SK-N-SH treated with all-trans-retinoic acid at 6 μM for 48 hours (cell line): ENCODE measurements at places on chromosomes 1 and 21.

DNA sequence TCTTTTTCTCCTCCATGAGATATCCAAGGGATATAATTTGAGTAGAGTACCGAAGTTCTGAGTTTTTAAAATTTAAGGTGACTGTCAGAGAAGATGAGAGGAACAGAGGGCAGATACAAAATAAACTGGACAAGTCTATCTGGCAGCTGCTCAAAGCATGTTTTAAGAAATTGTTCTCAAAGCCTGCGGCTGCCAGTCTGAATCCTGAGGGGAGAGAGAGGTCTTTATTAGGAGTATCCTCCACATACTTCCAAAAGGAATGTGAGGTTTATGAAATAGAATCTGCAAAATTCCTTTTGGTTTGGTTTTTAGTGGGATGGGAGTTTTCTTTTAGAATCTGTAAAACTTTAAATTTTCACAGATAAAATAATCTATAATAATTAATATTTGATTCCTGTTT, 41.3 kb downstream of the TTC13 start:
- ATAC-seq, result no peak

GRCh38 chr1:219359126-219359525, 185.4 kb downstream of the LYPLAL1 start:
- no peak for ATAC-seq

- peak; percentile 62 for ATAC-seq
Observed at GRCh38 chr1:243213045-243213787, 41.9 kb downstream of the CEP170 start.

- ATAC-seq, result peak; percentile 70
Observed at GRCh38 chr21:44927587-44928461, 7.1 kb upstream of the ITGB2 start.

DNA sequence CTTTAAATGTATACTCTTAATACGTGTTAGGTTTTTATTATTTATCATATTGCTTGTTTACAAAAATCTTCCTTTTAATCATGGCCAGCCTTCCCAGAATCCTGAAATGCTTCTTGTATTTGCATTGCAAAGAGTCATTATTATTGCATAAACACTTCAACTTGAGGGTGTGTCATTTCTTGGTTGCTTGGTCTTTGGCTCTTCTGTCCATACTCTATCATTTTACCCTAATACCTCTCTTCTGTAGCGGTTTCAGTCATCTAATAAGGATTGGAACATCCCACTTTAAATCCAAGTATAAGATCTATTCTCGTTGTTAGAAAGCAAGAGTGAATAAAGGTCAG, 200.6 kb upstream of the CACYBP start:
- no peak for ATAC-seq

- ATAC-seq, result peak; percentile 79
Observed at GRCh38 chr1:205488074-205488723, 16.3 kb upstream of the CDK18 start.

DNA sequence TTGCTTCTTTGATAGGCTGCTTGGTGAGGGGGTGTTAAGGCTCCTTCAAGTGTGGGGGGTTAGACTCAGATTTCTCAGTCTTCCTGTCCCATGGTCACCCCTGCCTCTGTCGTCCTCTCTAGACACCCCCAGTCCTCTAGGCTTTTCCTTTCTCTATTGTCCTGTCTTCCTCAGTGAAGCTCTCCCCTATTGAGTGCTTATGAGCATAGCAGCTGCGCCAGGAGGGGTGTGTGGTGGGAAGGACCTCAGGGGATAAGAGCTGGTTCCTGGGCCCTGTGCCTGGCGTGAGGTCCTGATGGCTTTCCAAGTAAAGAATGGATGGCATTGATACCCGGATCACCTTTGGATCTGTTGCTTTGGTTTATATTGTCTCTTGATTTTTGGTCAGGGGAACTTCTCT, 69.1 kb downstream of the DIP2A start:
- ATAC-seq, result no peak

DNA sequence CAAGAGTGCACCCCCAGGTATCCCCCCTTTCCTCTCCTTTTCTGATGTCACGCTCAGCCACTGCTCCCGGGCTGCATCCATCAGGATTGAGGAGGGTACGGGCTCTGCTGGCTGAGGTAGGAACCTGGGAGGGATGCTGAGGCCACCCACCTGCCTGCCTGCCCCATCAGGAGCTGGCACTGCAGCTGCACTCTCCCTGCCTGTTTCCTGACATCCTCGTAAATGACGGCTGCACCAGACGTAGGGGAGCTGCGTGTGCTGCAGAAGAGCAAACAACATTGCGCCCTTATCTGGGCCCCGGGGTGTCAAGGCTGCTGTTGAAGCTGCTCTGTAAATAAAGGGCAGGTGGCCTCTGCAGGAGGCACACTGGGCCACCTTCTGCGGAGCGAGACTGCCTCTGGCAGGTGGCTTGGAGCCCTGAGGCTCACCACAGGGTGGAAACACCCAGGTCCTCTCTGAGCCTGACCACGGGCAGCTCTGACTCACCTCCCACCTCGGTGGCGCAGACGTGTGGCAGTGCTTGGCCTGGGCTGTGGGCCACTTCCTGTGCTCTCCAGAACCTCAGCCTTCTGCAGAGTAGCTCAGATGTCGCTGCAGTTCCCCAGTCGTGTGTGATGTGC, 30.9 kb downstream of the SNAP47 start:
- peak; percentile 42 for ATAC-seq

DNA sequence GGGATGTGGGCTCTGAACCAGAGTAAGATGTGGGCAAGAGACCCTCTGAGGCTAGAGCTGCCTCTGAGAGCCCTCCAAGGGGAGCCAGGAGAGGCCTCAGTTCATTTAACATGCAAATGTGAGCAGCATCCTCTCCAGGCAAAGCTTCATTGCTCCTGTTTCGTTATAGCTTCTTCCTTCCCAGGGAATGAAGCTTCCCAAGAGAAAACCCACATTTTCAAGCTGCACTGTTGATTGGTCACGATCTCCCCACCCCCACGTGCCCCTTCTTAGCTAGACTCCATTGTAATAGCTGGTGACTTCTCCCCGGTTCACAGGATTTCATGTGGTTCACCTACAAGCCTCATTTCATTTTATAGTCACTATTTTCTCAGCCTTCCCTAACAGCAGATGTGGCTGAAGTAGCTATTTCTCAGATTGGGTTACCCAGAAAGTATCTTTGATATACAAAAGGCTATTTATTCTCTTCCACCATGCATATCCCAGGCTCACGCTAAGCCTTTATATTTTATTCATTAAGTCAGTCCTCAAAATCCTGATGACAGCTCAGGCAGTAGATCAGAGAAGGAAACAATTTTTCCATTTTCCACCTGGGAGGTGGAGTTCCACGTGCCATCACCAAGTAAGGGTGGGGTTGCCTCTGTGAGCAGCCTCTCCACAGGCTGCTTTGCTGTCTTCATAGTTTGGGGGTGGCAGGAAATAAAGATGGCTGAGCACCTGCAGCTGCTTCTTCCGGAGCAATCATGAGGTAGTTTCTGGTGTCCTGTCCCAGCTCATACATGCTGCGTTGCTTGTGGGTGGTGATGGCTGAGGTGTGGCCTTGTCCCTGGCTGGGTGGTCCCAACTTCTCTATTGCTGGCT, 178.3 kb upstream of the RAB4A start:
- no peak for ATAC-seq
